ENCODE measurements at places on chromosomes 7 and 10.
A peak's percentile ranks its signal among the peaks of the same experiment; 100 is the strongest.

DNA sequence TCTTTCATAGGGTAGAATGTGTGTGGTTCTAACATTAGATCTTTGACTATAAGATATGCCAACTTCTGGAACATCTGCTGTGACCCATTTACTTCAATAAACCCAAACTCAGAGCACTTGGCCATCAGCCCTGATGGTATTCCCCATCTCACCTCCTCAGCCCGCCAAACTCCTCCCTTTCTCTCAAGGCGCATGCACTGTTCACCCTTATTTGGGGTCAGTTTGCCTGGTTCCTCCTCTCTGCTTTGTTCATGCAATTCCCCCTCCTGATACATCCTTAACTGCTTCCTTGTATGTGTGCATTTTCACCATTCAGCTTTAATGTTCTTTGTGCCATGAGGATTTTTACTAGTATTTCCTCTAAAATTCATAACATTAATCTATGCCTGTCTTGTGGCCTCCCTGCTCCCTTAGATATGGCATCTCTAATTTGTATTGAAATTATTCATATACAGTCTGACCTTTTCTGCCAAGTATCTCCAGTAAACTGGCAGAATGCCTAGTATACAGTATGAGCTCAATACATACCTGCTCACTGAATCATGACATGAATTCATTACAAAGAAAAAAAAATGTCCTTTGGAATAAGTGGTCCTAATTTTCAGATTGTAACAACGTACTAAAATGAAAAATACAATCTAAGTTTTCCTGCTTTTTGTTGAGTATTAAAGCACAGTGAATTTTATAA lies 336.8 kb upstream of the IGFBP3 start:
- DNase-seq: no peak
- H3K27me3 ChIP-seq: no peaks in the 10 kb centered on the region
- no peak overlapping the region for H3K4me3 ChIP-seq
- H3K27ac ChIP-seq: no peak overlapping the region

DNA sequence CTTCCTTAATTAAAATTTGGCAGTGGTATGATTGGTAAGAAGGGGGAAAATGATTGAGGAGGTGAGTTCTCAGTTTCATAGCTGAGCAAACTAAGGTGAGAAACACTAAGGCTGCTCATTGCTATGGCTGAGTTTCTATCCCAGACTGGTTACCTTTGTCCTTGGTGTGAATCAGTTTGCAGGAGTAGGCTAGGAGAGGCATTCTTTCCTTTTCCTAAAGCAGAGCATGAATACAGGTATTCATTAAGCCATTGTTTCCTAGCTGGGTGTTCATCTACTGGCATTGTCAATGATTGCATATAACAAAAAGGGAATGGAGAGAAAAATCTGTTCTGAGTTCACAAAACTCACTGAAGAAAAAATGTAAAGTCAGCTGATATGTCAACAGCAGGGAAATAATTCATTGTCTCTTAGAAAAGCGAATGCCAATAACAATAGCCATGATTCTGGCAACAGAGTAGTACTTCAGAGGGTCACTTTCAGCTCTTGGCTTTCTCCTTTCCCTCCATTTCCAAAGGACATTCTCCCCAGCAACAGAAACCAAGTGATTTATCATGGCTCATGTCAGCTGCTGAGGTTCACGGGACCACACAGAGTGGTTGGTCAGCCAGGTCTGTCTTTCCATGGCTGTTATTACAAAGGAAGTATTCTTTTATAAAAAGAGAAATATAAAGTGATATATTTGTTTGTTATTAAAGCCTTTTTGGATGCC lies 234.0 kb downstream of the BICC1 start:
- no peaks in the 10 kb centered on the region for H3K36me3 ChIP-seq
- peaks cover 14% of the 10 kb centered on the region for H3K4me1 ChIP-seq
- H3K4me3 ChIP-seq: no peak overlapping the region
- H3K27me3 ChIP-seq: no peaks in the 10 kb centered on the region

DNA sequence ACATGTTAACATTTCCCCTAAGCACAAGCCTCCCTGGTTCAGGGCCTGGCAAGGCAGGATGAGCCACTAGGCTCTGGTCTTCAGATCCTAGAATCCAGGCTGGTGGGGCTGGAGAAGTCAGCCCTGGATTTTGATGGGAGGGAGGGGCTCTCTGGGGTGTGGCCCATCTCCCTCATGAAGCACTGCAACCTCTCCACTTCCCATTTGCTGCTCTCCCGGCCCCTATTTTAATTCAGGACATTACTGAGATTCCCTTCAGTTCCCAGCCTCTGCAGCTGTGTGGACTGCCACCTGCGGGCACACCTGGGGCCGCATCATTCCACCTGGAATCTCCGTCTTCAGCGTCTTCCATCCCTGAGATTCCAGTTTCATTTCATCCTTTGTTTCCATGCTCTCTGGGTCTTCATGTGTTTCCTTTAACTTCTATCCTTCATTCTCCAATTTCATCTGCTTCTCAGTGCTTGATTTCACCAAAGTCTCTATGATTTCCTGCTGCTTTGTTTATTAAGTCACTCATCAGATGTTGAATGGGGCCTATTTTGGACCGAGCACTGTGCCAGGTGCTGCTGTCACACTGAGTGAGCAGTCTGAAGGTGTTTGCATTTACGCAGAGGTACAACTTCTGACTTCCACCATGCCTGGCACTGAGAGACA lies 253.6 kb downstream of the WDR37 start:
- H3K36me3 ChIP-seq: no peaks in the 10 kb centered on the region
- no peak overlapping the region for H3K27ac ChIP-seq
- H3K4me3 ChIP-seq: no peak overlapping the region
- no peaks in the 10 kb centered on the region for H3K27me3 ChIP-seq
- DNase-seq: no peak

GRCh38 chr7:29116361-29117200 lies 29.8 kb downstream of the CPVL start:
- DNase-seq: no peak
- H3K4me3 ChIP-seq: no peak overlapping the region
- H3K4me1 ChIP-seq: no peaks in the 10 kb centered on the region

DNA sequence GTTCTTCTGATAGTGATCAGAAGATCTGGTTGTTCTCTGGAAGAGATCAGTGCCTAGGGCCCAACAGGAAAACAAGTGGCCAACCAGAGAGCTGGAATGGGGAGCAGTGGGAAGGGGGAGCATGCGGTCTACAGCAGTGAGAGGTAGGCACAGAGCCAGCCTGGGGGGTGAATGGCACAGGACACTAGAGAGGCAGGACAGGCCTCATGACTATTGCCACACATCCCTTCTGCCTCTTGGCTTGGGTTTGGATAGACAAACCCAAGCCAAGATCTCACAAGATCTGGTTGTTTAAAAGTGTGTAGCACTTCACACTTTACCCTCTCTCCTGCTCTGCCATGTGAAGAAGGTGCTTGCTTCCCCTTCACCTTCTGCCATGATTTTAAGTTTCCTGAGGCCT lies 224.4 kb downstream of the ARHGAP12 start:
- H3K36me3 ChIP-seq: no peaks in the 10 kb centered on the region
- H3K27ac ChIP-seq: no peak overlapping the region
- H3K4me1 ChIP-seq: peaks cover 3% of the 10 kb centered on the region
- no peak overlapping the region for H3K4me3 ChIP-seq

DNA sequence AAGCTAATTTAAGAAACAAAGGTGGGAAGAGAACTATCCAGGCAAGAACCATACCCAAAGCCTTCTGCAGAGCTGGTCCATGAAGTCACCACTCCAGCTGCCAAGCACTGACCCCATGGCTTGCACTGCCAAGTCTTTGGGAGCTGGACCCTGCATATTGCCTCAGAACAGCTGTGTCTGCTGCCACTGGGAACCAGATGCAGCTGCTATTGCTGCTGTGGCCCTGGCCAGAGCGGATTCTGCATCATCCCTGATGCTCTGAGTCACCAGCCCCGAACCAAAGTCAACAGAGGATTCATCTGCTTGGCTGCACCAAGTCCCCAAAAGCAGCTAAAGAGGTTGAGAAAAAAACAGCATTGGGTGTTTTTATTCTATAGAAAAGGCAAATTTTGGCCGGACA lies 39.2 kb upstream of the GSAP start:
- H3K4me1 ChIP-seq: no peaks in the 10 kb centered on the region
- DNase-seq: no peak
- H3K36me3 ChIP-seq: no peaks in the 10 kb centered on the region
- H3K4me3 ChIP-seq: no peak overlapping the region
- H3K27me3 ChIP-seq: no peaks in the 10 kb centered on the region

DNA sequence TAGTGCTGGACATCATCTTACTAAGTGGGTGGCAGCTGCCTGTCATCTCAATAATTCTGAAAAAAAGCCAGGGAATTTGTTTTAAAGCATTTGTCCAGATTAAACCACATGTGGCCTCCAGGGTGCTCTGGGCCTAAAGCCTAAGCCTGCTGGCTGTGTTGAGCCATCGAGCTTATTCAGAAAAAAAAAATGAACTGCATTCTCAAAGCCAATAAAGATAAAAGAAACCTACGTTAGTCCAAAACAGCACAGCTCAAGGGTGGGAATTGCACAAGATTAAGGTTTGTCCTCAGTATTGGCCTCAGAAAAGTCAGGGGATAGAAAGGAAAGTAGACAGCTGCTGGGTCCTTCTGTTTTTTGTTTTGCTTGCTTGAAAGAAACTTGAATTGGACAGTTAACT lies 22.6 kb upstream of the PRTFDC1 start:
- H3K27me3 ChIP-seq: no peaks in the 10 kb centered on the region
- H3K4me3 ChIP-seq: no peak overlapping the region
- DNase-seq: no peak
- H3K36me3 ChIP-seq: no peaks in the 10 kb centered on the region

DNA sequence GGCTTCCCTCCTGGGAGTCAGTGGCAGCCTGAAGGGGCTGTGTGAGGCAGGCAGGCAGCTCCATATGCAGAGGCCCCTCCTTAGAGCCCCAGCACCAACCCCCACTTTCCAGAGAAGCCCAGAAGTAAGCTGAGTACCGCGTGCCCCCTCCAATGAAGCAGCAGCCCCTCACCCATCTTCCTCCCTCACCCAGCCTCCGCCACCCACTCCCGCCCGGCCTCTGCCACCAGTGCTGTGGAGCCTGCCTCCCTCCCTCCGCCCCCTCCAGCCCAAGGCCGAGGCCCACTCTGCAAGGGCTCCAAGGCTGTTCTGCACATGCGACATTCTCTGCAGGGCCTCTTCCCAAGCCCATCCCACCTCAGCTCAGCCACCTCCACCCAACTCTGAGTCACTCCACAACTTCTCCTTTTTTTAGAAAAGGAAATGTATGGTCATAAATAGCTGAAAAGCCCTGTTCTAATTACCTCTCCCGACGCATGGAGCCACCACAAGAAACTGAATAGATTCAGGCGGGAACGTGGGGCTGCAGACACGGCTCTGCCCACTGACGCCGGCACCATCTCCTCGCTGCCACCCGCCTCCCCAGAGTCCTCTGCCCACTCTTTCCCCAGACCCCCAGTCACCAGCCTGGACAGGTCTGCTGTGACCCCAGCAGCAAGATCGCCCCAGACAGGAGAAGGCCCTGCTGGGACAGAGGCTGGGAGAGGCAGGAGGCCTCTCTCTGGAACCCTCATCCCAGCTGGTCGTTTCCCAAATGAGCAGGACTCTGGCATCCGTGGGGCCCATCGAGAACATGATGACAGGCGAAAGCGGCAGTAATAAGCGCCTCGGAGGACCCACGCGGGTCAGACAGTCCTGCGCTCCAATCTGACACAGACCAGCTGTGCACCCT lies 213.9 kb downstream of the MAD1L1 start:
- no peak overlapping the region for H3K4me3 ChIP-seq
- peak; percentile 11 for DNase-seq
- H3K27me3 ChIP-seq: no peaks in the 10 kb centered on the region
- H3K27ac ChIP-seq: peak overlapping the region; percentile 16
- no peaks in the 10 kb centered on the region for H3K4me1 ChIP-seq

DNA sequence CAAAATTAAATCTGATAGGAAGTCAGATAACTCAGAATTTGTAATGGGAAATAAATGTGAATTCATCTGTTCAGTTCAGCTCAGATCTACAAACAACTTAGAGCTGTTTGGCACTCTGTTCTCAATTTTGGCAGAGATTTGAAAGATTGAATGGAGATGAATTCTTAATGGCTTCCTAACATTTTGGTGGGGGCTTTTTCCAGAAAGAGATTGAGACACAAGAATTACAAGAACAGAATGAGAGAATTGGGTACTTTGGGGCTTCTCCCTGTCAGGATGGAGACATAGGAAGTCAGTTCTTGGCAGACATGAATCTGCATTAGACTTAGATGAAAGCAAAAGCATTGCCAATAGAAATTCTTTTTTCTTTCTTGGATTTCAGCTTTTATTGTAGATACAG lies 39.0 kb upstream of the PTPRZ1 start:
- H3K36me3 ChIP-seq: no peaks in the 10 kb centered on the region
- H3K4me3 ChIP-seq: no peak overlapping the region
- H3K4me1 ChIP-seq: peaks cover 8% of the 10 kb centered on the region
- no peak overlapping the region for H3K27ac ChIP-seq
- no peaks in the 10 kb centered on the region for H3K27me3 ChIP-seq
- DNase-seq: no peak
